ENCODE measurements at places on chromosomes 4 and X.

DNA sequence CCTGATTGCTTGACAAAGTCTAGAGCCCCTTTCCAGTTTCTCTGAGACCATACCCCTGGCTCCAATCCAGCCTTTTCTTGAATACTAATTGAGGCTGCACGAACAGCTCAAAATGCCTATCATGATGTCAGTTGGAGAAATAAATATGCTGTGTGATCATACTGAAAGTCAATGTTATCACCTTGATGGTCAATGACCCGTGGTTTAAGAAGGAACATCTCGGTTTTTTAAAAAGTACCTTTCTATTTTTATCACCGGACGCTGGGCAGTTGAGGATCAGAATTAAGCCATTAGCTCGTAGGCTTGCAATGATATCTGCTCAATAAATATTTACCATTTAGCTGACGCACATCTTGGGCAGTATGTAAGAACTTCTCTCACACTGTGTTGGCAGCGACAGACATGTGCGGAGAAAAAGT, 852 bp upstream of the WDR44 start:
- no peak for DNase-seq

DNA sequence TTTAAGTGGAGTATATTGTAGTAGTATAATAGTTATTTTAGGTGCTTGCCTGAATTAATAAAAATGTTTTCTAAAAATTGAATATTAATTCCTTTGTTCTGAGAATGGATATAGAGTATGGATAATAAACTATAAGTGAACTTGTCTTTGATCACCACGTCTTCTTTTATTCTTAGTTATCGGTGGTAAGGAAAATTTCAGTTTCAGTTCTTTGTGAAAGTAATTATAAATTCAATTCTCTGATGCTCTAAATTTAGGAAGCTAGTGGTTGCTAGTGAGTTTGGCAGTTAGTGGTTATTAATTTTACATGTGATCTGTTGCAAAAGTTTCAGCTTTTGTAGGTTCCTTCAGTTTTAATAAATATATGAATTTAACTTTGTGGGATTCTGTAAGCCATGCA, 30.8 kb downstream of the MRPL1 start:
- no peak for DNase-seq

DNA sequence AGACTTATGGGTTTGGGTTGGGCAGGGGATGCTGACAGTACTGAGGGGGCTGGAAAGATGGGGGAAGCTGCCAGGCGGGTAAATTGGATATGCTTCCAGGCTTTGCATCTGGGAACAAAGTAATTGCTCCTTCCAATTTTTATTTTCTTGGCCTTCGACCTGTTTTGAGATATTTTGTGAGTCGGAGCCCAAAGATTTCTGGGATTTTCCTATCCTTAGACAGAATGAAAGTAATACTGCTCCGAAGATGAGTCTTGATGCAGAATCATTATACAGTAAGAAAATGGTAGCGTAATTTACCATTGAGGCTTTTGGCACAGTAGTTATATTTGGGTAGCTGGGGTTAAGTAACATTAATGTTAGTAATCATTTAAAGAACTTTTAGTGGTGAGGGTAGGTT, 1.4 kb downstream of the SMARCA5 start:
- DNase-seq: no peak

DNA sequence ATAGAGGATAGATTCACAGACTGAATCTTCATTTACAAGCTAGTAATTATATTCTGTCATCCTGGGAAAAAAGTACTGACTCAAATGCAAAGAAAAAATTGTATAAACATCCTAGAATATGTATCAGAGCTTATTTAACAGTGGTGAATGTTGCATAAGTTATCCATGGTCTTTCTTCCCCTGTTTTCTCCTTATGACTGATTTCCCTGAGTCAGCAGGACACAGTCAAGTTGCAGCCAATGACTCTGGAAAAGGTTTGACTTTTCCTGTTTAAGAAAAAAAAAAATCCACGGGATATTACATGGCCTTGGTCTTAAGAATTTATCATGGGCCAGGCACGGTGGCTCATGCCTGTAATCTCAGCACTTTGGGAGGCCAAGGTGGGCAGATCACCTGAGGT, 36.5 kb downstream of the INPP4B start:
- no peak for DNase-seq

GRCh38 chr4:5798462-5798861, 87.5 kb downstream of the EVC start:
- DNase-seq: no peak

DNA sequence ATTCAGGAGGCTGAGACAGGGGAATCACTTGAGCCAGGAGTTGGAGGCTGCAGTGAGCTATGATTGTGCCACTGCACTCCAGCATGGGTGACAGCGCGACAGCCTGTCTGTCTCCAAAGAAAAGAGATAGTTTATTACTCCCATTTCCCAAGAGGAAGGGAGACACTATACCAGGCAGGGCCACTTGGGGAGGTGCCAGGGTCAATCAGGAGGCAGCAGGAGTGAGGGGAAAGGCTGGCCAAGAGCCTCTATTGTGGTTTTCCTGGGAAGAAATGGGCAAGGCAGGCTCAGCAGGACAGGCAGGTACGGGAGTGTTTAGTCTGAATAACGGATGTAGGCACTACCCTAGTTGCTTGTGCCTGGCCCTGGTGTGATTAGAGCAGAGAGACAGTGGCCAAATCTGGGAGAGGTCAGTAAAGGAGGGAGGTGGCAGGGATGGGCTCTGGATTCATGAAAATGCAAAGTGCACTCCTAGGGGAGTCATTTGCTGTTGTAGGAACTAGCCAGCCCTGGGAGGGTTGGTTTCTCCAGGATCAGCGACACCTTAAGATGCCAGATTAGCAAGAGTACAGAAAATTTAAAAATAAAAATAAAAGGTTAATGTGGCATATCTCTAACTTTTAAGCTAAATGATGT, 20.2 kb upstream of the CDKN2AIP start:
- DNase-seq: no peak

- no peak for DNase-seq
These were observed 361.3 kb downstream of the OPHN1 start for GRCh38 chrX:68072041-68072440.

DNA sequence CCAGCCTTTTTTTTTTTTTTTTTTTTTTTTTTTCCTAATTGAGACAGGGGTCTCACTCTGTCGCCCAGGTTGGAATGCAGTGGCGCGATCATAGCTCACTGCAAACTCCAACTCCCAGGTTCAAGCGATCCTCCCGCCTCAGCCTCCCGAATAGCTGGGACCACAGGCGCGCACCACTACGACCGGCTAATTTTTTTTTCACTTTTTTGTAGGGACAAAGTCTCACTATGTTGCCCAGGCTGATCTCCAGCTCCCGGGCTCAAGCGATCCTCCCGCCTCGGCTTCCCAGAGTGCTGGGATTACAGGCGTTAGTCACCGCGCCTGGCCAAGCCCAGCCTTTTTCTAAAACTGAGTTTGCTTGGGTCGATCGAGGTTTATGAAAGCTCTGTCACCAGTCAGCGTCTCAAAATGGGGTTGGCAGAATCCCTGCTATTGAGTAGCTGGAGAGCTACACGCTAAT, 1.3 kb upstream of the OTUD5 start:
- DNase-seq: peak; percentile 51

DNA sequence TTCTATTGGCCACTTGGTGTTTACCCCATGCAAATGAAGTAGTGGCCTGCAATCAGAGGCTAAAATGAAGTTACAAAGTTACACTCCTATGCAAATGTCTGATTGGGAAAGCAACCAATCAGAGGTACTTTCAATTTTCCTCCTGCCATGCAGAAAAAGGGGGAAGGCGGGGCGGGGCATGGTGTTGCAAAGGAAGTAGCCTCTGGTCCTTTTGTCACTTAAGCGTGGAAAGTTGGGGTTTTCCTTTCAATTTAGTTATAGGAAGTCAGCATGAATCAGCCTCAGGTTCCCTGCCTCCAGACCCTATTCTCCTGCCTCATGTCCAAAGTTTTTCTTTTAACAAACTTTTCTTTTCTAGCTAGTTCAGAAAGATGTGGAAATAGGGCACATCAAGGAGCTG, 69.3 kb downstream of the GPC4 start:
- DNase-seq: no peak

DNA sequence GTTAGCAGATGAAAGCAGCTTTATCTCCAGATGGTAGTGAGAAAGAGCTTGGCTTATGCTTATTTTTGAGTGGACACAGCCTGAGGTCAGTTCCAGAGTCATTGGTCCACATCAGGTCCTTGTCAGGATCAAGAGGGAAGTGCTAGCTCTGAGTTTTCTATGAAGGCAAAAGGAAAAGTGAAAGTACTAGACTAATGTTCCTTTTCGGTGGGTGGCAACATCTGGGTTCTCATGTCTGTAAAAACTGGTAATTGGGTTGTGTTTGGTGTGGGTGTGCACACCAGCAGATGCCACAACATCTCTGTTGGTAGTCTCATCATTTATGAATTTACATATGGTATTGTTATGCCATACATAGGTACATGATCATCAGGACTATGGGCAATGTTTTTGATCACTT, 210.5 kb downstream of the PWWP3B start:
- DNase-seq: no peak

DNA sequence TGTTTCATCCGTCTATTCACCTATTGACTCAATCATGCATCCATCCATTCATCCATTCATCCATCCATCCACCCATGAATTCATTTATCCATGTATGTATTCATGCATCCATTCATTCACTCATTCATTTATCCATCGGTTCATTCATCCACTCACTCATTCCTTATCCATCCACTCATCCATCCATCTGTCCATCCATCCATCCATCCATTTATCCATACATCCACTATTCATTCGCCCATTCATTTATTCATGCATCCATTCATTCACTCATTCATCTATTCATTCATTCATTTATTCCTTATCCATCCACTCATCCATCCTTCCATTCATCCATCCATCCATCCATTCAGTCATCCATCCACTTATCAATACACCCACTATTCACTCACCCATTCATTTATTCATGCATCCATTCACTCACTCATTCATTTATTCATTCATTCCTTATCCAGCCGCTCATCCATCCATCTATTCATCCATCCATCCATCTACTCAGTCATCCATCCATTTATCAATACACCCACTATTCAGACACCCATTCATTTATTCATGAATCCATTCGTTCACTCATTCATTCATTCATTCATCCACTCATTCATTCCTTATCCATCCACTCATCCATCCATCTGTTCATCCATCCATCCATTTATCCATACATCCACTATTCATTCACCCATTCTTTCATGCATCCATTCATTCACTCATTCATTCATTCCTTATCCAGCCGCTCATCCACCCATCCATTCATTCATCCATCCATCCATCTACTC, 11.2 kb downstream of the P2RY8 start:
- no peak for DNase-seq

DNA sequence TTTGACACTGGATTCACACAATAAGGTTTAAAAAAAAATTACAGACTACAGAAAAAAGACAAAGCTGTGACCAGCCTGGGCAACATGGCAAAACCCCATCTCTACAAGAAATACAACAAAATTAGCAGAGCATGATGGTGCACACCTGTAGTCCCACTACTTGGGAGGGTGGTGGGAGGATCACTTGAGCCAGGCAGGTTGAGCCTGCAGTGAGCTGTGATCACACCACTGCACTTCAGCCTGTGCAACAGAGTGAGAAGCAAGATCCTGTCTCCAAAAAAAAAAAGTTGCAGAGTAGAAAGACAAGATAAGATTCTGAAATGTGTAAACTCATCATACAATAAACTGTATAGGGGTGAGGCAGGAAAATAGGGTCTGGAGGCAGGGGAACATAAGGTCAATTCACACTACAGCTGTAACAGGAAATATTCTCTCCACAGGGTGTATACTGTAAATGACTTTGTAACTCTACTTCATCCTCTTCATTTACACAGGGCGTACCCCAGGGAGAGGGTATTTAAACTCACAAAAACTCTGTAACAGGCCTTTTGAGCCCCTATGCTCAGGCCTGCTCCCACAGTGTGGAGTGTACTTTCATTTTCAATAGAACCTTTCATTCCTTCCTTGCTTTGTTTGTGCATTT, 112.6 kb upstream of the MAPK10 start:
- DNase-seq: no peak

DNA sequence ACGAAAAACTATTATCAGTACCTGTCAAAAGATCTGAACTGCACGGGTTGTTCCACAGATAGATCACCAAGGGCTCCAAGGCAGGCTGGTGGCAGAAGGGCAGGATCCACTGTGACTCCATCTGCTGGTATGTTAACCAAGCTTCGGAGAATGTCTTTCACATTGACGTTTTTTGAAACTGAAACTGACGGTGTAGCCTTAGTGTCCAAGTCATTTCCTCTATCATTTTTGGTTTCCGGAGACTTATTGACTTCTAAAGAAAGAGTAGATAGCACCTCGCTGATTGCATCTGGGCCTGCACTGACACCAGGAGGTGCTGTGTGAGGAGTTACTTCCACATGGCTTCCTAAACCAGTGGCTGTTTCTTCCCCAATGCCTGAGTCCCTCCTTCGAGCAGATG, 186.9 kb downstream of the LRBA start:
- DNase-seq: no peak

DNA sequence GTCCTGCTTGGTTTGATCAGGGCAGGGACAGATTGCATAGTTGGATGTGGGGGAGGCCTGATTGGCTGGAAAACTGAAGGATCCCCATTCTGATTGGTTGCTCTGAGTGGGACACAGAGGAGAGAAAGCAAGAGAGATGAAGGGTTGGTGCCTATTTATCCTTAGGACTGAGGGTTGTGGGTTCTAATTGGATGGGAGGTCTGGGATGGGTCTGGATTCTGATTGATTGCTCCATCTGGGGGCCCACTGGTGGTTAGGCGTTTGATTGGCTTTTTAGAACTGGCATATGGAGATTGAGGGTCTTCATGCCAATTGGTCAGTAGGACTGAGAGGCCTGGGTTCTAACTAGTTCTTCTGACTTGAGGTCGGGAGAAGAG, 644 bp upstream of the EBP start:
- DNase-seq: no peak
